ENCODE measurements at places on chromosomes 1 and 21. TPM values are rescaled to one million over a fixed set of nuclear protein-coding genes. Genes with fewer than 3 reads are reported as not detected.

The LCE3D gene
- not detected for total RNA-seq

The FMO5 gene
- total RNA-seq, result 1.2 TPM

The ACTL8 gene
- not detected for total RNA-seq

DNA sequence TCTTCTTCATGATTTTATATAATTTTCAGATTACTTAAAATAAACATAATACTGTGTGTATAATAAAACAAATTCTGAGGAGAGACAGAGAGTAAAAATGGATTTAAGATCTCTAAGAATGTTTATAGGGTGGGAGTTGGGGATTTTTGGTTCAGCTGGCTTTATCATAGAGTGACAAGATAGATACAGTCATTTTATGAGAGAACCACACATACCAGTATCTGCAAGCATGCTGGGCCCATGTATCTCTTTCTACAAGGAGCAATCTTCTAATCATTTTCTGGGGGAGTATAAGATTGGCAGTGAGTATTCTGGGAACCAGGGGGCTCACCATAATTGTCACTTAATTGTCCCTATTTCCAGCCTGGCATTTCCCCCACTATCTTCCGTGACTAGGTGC lies 64.3 kb upstream of the DUSP10 start:
- no peaks in the 10 kb centered on the region for H3K27me3 ChIP-seq
- H3K27ac ChIP-seq, result no peak overlapping the region
- no peak overlapping the region for H3K4me3 ChIP-seq
- no peaks in the 10 kb centered on the region for H3K4me1 ChIP-seq
- DNase-seq, result no peak

GRCh38 chr1:159084867-159085266 lies 8.3 kb upstream of the AIM2 start:
- no peaks in the 10 kb centered on the region for H3K27me3 ChIP-seq
- H3K4me3 ChIP-seq, result no peak overlapping the region
- no peaks in the 10 kb centered on the region for H3K4me1 ChIP-seq

DNA sequence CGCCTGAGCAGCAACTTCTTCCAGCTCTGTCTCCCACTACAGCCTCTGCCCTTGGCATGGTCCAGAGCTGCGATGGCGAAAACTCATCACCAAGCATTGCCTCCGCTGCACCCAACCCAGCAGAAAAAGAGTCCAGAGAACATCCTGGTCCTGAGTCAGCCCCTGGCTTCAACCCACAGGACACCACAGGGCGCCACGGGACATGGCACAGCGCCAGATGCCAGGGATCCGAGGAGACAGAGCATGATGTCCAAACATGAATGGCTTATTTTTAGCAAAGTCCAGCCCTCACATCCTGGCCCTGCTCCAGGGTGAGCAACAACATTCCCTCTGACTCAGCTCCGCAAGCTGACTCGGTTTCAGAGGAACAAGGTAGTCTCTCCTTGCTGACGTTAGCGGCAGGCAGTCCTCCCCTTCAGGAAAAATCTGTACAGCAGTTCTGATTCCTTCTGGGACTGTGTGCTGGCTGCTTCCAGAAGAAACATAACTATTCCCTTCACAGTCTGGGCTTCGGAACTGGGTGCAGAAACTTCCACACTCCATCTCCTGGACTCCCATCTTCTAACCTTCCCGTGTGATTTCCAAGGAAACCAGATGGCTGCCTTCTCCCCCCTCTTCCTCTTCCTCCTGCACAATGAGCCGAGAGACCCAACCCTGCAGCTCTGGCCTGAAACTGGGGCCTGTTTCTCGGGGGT lies 131.3 kb downstream of the TOMM20 start:
- H3K27me3 ChIP-seq, result no peaks in the 10 kb centered on the region
- peak overlapping the region; percentile 30 for H3K4me3 ChIP-seq
- no peaks in the 10 kb centered on the region for H3K36me3 ChIP-seq

GRCh38 chr1:54763816-54764132 lies 549 bp downstream of the PARS2 start:
- H3K4me1 ChIP-seq, result peaks cover 19% of the 10 kb centered on the region
- peak overlapping the region; percentile 77 for H3K4me3 ChIP-seq
- peaks cover 3% of the 10 kb centered on the region for H3K36me3 ChIP-seq
- no peak for DNase-seq
- peak overlapping the region; percentile 79 for H3K27ac ChIP-seq

- H3K27me3 ChIP-seq, result peaks cover 32% of the 10 kb centered on the region
- no peaks in the 10 kb centered on the region for H3K4me1 ChIP-seq
- no peak overlapping the region for H3K4me3 ChIP-seq
- H3K36me3 ChIP-seq, result no peaks in the 10 kb centered on the region
- no peak overlapping the region for H3K27ac ChIP-seq
Measured at GRCh38 chr1:39816415-39817090, 27.9 kb upstream of the BMP8B start.

DNA sequence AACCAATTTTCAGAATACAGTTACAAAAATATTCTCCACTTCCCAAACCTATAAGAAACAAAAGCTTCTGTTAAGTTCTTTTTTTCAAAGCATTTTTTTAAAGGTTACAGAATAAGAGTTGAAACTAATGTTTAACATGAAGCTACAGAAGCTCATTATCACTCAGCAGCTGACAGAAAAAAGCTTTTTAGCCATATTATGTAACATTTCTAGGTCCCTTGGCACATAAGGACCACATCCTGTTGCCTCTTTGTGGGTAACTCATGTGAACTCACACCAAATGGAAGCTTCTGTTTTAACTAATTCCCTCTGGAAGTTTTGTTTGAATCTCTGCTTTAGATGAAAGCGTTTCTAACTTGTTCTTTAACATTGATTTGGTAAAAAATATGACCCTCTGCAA lies 242.5 kb upstream of the TMPRSS15 start:
- H3K36me3 ChIP-seq, result no peaks in the 10 kb centered on the region
- DNase-seq, result no peak
- no peak overlapping the region for H3K4me3 ChIP-seq
- H3K4me1 ChIP-seq, result no peaks in the 10 kb centered on the region

DNA sequence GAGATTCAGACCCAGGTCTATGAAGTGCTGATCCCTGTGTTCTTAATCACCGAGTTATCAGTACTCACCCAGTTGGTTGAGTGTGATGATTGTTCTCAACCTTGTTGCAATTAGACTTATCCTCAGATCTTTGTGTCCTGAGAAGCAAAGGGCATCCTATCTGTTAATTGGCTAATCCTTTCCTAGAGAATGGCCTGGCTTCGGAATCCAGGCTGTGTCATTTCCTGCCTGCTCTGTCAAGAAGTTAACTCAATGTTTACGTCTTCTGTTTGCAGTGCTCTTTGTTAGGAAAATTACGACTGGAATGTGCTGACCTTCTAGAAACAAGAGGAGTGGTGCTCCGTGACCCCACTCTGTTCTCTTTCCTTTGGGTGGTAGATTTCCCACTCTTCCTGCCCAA lies 14.7 kb downstream of the GAS5 start:
- no peak for DNase-seq
- no peaks in the 10 kb centered on the region for H3K27me3 ChIP-seq
- no peak overlapping the region for H3K4me3 ChIP-seq
- peaks cover 66% of the 10 kb centered on the region for H3K36me3 ChIP-seq
- peak overlapping the region; percentile 0 for H3K27ac ChIP-seq

Data from esophagus muscularis mucosa (tissue), 4 donors.